ENCODE measurements at places on chromosomes 3 and 15. TPM values are rescaled to one million over a fixed set of nuclear protein-coding genes. Genes with fewer than 3 reads are reported as not detected.

CEP70 gene
- 5.1 TPM for total RNA-seq

NANOGP8 gene
- not detected for total RNA-seq

UROC1 gene
- not detected for total RNA-seq

- no peak for DNase-seq
These were observed 50.4 kb downstream of the GHSR start for GRCh38 chr3:172397716-172398405.

DNA sequence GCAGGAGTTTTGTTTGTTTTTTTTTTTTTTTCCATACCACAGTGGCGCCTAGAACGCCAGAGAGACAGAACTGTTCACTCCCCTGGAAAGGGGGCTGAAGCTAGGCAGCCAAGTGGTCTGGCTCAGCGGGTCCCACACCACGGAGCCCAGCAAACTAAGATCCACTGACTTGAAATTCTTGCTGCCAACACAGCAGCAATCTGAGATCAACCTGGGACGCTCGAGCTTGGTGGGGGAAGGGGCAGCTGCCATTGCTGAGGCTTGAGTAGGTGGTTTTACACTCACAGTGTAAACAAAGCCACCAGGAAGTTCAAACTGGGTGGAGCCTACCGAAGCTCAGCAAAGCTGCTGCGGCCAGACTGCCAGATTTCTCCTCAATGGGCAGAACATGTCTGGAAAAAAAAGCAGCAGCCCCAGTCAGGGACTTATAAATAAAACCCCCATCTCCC lies 29.8 kb downstream of the SPICE1 start:
- no peak for DNase-seq

DNA sequence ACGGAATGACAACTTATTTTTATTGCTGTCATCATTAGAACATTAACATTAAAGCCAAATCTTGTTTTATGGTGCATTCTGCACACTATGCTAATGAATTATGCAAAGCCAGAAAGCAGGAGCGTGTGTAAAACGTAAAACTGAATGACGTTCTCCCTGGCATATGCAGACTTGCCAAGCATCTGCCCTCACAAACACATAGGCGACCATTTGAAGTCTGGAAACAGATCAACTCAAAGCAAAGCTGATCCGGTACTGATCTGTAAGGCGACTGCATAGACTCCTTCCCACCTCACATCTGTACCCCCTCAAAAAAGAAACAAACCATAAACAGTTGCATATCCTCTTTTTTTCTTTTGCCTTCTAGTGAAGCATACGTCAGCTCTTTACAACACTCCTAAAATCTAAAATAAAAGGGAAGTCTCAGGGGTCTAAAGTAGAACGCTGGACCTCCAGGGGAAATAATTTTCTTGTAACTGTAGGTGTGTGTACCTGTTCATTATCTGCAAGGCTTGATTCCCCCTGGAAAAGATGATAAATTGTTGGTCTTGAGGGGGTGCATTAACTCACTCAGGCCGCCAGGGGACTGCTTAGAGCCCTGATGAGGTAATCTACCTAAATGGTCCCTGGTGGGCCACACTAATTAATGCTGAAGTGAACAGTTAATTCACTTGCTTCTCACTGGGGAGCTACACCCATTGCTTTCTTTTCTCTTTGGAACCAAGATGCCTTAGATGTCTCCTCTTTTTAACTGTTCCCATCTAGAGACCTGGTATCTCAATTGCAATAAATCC lies 231.4 kb downstream of the CDIN1 start:
- DNase-seq, result no peak

GRCh38 chr15:52559575-52559974 lies 9.3 kb downstream of the ARPP19 start:
- no peak for DNase-seq

- no peak for DNase-seq
These were observed 9.3 kb downstream of the BCHE start for GRCh38 chr3:165827883-165828282.

- DNase-seq, result no peak
These were observed 229.7 kb upstream of the ICE2 start for GRCh38 chr15:60708684-60709083.

DNA sequence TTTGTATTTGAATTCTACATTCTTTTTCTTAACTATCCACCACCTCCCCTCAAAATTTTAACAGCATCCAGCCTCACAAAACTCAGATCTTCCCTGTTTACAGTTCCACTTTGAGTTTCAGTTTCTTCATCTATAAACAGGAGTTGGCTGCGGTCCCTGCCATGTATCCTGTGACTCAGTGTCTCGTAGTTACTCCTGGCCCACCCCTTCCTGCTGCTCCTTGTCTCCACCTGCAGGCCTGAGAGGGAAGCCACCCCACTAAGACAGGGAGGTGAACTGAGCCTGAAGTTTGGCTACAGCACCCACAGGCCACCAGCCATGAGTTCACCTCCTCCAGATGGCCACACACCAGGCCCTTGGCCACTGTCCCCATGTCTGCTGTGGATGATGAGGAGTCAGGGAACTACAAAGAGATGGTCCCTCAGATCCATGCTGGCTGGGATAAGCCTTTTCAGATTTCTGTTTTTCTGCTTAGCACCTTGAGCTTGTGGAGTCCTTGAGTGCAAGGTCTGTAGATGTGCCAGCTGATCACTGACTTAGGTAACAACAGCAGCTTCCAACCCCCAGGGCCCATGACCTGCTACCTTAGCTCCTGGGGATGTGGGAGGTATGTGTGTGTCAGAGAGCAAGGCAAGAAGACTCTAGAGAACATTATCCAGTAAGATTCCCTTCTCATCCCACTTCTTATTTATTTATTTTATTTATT lies 37.5 kb downstream of the CD86 start:
- DNase-seq, result peak; percentile 7

DNA sequence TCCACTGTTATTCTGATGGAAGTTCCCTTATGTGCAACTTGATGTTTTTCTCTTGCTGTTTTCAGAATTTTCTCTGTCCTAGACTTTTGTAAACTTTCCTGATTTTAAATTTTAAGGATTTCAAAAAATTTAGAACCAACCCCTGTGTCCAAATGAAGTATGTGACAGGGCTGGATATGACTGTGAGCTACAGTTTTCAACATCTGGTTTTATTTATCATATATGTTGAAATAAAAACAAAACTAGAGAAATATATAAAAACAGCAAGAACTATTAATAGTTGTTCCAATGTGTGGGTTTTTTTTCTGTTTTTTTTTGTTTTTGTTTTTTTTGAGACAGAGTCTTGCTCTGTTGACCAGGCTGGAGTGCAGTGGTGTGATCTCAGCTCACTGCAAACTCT lies 47.4 kb upstream of the PSMD6 start:
- DNase-seq, result no peak

DNA sequence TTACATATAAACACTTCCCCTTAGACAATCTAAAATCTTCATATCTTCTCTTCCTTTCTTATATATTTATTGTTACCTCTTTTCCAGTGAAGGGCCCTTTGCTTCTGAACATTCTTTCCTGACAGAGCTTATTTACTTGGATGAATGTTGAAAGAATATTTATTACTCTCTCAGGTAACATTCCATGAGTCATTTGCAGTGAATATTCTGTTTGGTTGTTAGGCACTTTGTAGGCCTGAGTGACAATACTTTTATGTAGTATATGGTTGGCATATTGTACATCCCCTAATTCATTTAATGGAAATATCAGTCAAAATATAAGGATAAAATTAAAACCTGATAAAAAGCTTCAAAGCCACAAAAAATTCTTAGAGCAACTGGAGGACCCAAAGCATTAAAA lies 260.9 kb upstream of the KCNMB2 start:
- DNase-seq, result no peak

- no peak for DNase-seq
These were observed 88.6 kb downstream of the P3H2 start for GRCh38 chr3:190031887-190032752.

DNA sequence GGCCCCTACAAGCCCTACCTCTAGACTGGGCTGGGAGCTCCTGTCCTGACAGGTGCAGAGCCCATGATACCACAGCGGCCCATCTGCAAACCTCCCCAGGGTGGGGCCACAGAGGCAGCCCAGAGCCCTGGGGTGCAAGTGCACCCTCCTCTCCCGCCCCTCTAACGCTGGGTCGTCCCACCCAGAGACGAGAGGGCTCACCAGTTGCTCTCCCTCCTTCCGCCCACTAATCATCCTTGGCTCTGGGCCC lies 742 bp downstream of the TNK2 start:
- DNase-seq, result no peak

- DNase-seq, result no peak
These were observed 196.2 kb upstream of the MRPL3 start for GRCh38 chr3:131699001-131699400.

DNA sequence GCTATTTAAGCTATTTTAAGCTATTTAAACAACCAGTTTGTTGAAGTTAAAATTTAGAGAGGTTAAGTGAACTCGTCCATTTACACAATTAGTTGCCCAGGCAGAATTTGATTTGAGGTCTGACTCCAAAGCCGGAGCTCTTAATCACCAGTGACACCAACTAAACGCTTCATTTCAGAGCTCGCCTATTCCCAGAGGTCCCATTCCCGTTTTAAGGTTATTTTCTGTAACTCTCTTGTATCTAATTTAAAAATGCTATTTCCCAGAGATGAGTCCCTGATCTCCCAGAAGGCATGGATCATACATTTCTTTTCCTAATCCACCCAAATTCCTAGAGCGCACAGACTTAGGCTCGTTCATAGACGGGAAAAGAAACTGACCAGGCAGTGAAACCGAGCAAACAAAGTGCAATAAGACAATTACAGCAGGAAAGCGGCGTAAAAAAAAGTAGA lies 904 bp upstream of the MCTP2 start:
- no peak for DNase-seq

GRCh38 chr3:174342941-174343501 lies 516.1 kb upstream of the NAALADL2 start:
- DNase-seq, result no peak

DNA sequence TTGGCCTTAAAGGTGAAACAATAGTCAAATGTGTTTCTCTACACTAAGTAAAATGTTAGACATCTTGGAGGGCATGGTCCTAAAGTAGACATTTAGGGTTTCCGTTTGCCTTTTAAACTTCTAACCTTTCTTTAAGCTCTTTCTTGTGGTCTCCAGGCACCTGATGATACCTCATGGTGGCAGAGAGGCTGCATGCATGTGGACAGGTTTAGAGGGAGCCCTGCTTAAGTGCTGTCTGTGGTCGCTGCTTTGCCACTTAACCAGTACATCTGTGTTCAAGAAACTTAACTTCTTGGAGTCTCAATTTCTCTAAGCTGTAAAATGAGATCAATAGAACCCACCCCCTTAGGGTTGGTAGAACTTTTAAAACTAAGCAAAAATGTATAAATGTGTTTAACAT lies 6.2 kb downstream of the MITF start:
- DNase-seq, result no peak

- DNase-seq, result no peak
These were observed 21.2 kb upstream of the IGF2BP2 start for GRCh38 chr3:185846037-185846436.

GRCh38 chr15:89761009-89761831 lies 10.2 kb upstream of the MESP1 start:
- DNase-seq, result no peak
